ENCODE measurements at places on chromosomes 16 and 17. TPM values are rescaled to one million over a fixed set of nuclear protein-coding genes. Genes with fewer than 3 reads are reported as not detected.
A peak's percentile ranks its signal among the peaks of the same experiment; 100 is the strongest.

Gene ABCA3
- total RNA-seq, result 2.9 TPM

Gene EFNB3
- total RNA-seq, result 0.04 TPM

Gene TBC1D3K
- 0.12 TPM for total RNA-seq

Gene PPP1R1B
- not detected for total RNA-seq

Gene GFAP
- total RNA-seq, result not detected

Gene BCL6B
- total RNA-seq, result not detected

Gene PAQR4
- 13.4 TPM for total RNA-seq

Gene CDK5RAP3
- total RNA-seq, result 81.1 TPM

Gene LPO
- not detected for total RNA-seq

DNA sequence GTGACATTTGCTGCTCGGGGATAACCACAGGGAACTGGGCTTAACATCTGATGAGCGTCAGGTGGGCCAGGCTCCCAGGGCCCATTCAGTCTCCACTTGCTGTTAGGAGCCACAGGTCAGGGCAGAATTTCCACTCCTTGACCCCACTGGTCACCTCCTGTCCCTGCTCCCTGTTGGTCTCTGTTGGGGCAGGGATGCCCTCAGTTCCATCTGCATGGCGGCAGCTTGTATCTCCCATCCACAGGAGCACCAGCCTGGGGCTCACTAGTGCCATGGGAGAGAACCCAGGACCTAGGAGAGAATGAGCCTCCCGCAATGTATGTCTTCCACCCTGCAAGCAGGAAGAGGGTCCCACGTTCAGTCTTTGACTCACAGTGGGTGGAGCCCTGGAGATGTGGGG is 212.1 kb downstream of the CCDC182 start:
- no peak for DNase-seq
- H3K27ac ChIP-seq, result no peak overlapping the region

GRCh38 chr17:71260366-71260940 is 860.4 kb upstream of the SOX9 start:
- no peaks in the 10 kb centered on the region for H3K36me3 ChIP-seq
- H3K4me1 ChIP-seq, result no peaks in the 10 kb centered on the region
- DNase-seq, result peak; percentile 33
- no peak overlapping the region for H3K27ac ChIP-seq

DNA sequence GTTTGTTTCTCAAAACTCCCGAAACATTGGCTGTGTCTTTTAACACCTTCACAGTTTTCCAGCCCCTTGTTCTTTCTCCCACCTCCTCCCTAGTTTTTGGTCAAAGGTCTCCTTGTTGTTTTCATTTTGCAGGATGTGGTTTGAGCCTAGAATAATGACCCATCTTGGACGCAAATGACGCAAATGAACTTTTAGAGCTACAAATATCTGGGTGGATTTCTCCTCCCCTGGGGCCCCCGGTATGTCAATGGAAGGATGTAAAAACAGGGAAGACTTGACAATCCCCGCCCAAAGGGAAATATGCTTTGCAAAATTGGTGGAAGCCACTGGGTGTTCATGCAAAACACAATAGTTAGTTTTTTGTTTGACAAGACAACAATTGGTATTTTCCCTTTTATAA is 236.0 kb upstream of the IRX3 start:
- H3K27ac ChIP-seq, result no peak overlapping the region
- DNase-seq, result no peak
- H3K27me3 ChIP-seq, result peaks cover 17% of the 10 kb centered on the region
- H3K4me1 ChIP-seq, result peaks cover 10% of the 10 kb centered on the region

DNA sequence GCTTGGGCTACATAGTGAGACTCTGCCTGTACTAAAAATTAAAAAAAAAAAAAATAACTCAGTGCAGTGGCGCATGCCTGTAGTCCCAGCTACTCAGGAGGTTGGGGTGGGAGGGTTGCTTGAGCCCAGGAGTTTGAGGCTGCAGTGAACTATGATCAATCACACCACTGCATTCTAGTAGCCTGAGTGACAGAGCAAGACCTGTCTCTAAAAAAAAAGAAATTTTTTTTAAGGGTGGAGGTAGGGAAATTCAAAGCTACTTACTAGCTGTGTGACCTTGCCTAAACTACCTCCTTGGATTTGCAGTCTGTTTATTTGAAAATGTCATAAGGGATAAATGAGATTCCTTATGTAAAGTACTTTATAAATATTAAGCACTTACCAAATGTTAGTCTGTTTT is 3.4 kb upstream of the SMPD3 start:
- no peak overlapping the region for H3K4me3 ChIP-seq
- H3K4me1 ChIP-seq, result peaks cover 20% of the 10 kb centered on the region
- H3K27ac ChIP-seq, result no peak overlapping the region
- no peaks in the 10 kb centered on the region for H3K27me3 ChIP-seq

DNA sequence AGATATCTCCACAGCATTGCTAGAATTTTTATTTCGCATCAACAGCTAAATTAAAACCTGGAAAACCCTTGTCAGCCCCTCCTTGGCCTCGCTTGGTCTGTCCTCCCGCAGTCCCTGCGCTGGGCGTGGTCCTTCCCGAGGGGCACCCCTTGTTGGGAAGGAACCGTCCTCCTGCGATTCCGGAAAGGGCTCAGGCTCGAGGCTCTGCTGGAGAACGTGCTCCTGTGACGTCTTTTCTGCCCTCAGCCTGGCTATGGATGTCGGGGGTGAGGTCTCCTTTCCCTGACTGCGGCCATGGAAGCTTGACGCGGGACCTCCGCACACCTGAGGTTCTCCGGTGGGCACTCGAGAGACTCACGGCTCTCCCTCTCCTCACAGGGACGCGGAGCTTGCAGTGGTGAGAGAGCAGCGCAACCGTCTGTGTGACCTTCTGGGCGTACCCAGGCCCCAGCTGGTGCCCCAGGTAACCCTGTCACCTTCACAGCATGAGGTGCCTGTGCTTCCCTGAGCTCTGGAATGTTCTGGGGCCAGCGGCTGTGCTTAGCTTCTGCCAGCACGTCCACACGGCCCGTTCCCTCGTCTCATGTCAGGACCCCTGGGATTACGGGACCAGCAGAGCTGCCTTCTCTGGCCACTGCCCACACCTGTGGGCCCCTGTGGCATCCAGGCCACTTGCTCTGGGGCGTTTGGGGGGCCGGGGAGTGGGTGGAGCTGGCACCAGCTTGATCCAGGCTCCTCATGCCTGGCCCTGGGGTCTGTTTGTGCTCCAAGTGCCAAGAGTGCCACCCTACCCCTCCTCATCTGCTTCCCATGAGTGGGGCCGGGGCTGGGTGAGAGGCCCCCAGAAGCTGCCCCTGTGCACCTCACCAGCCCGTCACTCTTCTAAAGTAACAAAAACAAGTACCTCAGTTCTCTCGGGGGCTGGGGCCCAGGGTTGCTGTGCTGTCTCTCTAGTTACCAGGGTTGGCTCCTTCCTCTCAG is 101.5 kb upstream of the ZNF750 start:
- no peaks in the 10 kb centered on the region for H3K27me3 ChIP-seq
- no peak overlapping the region for H3K27ac ChIP-seq
- DNase-seq, result no peak
- peaks cover 46% of the 10 kb centered on the region for H3K36me3 ChIP-seq
- H3K4me3 ChIP-seq, result no peak overlapping the region
- H3K4me1 ChIP-seq, result no peaks in the 10 kb centered on the region

- no peak for DNase-seq
- H3K27ac ChIP-seq, result no peak overlapping the region
- H3K4me1 ChIP-seq, result no peaks in the 10 kb centered on the region
Observed at GRCh38 chr17:46822388-46822921, 4.0 kb upstream of the WNT3 start.

- peak overlapping the region; percentile 20 for H3K4me3 ChIP-seq
- peaks cover 14% of the 10 kb centered on the region for H3K36me3 ChIP-seq
- peaks cover 2% of the 10 kb centered on the region for H3K27me3 ChIP-seq
Observed at GRCh38 chr16:4408323-4408690, 8.1 kb downstream of the CORO7 start.

- H3K27ac ChIP-seq, result no peak overlapping the region
- DNase-seq, result no peak
- no peaks in the 10 kb centered on the region for H3K27me3 ChIP-seq
- H3K4me3 ChIP-seq, result no peak overlapping the region
- H3K4me1 ChIP-seq, result no peaks in the 10 kb centered on the region
Observed at GRCh38 chr16:78258375-78259065, 159.1 kb downstream of the WWOX start.

All from HFFc6 (cell line).